Activated CD4-positive, alpha-beta T cell treated with anti-CD3 and anti-CD28 coated beads for 36 hours (primary cell): ENCODE measurements at places on chromosomes 4 and X.

GRCh38 chr4:15144249-15144966, 142.1 kb downstream of the CPEB2 start:
- DNase-seq = no peak

DNA sequence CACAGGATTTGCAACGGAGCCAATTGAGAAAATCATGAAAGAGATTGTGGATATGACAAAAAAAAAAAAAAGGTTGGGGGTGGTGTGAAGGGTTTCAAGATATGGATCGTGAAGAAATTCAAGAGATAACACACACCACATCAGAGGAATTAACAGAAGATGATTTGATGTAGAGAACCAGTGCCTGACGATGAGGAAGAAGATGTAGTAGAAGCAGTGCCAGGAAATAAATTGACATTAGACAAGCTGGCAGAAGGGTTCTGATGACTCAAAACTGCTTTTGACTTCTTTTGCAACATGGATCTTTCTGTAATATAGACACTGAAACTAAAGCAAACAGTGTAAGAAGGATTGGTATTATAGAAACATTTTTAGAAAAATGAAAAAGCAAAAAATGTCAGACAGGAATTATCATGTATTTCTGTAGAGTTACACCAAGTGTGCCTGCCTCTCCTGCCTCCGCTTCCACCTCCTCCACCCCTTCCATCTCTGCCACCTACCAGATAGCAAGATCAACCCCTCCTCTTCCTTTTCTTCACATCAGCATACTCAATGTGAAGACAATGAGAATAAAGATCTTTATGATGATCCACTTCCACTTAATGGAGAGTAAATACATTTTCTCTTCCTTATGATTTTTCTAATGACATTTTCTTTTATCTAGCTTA, 127.5 kb upstream of the OTUD4 start:
- DNase-seq = no peak

- no peak for DNase-seq
These were observed 85.9 kb upstream of the HELT start for GRCh38 chr4:184932343-184932742.

DNA sequence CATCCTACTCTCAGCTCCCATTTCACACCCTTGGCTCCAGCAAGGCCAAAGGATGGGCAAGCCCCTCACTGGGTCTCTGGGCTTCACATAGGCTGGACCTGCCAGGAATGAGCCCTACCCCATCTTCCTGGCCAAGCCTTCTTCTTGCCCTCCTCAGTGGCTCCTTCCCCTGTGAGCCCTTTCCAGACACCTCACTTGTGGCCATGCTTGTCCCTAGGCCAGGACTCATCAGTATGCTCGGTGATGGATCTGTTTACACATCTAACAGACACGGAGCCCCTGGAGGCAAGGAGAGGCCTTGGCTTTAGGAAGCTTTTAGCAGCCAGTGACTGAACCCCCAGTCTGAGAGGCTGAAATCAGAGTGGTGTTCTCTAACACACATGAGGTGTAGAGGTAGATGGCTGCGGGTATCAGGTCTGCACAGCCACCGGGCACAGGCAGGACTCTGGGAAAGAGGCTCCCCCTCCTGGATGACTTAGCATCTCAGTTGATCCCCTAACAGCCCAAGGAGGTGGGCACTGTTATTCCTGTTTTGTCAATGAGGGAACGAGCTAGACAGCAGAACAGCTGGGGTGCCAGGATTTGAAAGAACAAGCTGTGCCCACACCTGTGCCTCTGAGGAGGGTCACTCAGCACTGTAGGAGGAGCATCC, 44.8 kb downstream of the PPP2R2C start:
- DNase-seq = no peak

DNA sequence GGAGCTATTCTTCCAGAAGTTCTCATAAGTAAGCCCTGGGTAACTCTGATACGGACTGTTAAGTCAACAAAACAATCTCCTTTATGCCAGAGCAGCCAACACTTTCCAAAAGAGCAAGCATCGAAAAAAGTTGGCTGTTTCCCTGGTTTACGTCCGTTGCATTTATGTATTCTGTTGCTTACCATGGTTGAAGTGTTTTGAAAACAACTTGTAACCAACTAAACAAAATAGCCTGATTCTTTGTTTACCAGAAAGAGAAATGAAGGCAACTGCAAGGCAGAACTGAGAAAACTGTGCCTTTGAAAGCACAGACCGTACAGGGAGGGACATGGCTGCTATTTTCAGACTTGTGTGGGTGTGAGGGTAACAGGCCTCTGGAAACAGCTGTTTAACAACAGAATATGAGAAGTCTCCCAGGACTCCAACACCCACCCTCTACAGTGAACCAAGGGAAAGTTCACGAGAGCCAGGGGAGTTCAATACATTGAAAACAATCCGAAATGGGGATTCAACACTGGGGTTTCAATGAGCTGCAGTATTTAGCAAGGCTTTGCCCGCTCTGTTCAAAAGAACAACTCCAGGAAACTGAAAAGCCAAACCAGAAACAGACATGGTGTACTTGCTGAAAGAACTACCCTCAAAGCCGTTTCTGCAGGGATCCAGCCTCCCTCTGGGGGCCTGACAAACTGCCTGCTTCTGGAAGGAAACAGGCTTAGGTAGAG, 95.8 kb upstream of the EGFL6 start:
- DNase-seq = peak; percentile 10

DNA sequence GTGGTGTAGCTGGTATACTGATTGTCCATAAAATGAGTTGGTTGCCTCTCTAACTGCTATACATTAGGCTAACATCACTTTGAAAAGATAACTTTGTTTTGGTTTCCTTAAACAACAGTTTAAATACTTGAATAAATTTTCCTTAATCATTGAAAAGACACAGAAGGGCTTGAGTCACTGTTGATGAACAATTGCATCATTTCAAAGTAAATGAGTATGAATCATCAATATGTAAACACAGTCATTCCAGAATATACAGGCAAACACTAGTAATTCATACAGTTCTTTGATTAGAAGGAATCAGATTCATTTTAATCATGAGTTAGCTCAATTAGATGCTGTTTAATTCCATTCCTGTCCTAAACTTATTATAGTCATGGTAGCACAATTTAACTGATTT, 160.6 kb downstream of the AFF2 start:
- no peak for DNase-seq

GRCh38 chr4:25552580-25553271, 102.9 kb upstream of the SLC34A2 start:
- DNase-seq = no peak

DNA sequence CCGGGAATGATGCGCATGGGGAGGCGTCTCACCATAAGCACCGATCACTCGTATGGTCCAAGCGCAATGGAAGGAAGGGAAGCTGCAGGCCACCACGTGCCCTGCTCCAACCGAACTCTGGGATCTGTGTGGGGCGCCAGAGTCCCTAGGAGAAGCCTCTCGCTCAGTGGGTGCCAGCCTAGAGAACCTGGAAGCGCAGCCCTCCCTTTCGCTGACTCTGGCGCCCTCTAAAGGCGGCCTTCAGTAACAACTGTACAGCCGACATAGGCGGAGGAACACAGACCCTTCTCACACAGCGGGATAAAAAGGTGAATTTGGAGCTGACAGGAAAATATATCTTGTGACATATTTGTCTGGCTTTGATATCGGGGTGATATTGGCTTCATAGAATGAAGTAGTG, 76.0 kb downstream of the INTS6L start:
- DNase-seq = peak; percentile 76

DNA sequence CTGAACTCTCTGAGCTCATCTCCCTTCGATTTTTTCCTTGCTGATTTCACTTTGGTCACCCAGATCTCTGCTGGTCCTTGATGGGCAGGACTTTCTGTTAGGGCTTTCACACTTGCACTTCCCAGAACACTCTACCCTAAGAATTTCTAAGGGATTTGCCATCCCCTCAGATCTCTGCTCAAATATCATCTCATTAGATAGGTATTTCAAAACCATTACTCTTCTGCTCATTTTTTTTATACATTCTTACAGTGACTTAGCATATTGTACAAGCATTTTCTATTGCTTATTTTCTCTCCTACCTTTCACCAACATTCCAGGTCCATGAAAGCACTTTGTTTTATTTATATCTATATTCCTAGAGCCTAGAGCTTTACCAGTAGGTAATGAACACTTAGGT, 913.3 kb downstream of the PDHA2 start:
- DNase-seq = no peak

DNA sequence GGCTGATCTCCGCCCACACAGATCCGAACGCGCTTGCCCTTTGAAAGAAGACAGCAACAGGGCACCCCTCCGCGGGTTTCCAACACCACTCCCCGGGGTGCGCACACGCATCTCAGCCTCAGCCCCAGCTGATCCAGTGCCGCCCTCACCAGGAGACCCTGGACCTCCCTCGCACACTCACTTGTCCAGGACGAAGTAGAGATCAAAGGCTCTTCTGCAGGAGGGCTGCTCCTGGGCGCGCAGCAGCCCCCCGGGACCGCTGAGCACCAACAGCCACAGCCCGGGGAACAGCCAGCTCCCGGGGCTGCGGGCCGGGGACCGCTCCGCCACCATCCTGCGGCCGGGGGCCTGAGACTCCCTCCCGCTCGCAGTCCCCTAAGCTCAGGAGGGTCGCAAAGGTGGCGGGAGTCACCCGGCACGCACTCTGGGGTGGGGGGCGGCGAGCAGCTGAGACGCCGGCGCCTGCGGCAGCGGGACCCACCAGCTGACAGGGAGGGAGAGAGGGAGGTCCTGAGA, 743 bp downstream of the ANTXR2 start:
- peak; percentile 75 for DNase-seq

DNA sequence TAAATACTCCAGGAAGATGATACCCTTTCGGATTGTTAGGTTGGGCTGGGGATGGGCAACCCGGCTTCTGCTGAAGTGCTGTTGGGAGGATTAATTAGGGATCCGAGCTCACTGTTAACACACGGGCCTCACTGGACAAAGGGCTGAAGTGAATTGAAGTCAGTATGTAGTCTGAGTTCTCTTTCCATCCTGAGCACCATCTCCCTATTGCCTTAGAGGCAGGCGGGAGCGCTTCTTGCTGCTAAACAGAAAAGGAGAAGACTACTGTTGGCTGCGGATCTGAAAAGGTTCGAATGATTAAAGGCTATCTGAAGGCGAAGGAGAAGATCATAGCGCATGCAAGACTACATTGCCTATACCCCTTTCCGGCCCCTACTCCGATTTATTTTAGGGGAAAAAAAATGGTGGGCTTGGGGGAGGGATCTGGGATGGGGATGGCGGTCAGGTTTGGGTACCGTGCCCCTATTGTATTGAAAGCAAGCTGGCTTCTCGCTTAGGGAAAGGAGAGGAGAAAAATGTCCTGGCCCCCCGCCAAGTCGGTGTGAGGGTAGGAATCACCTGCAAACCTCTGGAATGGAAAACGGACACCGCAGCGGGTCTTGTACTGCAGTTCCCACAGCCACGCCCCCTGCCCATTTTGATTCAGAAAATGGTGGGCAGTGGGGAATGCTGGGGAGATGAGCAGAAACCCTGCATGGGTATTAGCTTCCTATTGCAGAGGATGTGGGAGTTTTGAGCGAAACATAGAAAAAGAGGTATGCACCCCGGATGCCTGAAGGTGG, 22.3 kb downstream of the MORF4L2 start:
- DNase-seq = no peak

DNA sequence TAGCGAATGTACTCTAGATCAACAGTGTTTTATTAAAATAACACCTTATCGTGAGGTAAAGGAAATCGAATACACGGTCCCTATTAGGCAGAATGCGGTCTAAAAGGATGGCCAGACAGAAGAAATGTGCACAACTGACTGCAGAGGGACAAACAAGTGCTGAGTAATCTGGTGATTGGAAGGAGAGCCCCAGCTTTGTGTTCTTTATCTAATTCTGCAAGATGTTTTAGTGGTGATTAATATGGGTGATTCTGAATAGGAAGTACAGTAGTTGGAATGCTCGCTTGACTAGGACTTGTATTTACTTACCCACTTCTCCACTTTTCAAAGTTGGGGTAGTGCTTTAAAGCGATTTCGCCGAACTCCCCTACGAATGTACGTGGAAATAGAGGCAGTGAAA, 1.2 kb downstream of the WDR44 start:
- DNase-seq = no peak

GRCh38 chr4:38100474-38101255, 140.5 kb downstream of the PTTG2 start:
- DNase-seq = no peak

- DNase-seq = no peak
These were observed 24.1 kb downstream of the OCIAD1 start for GRCh38 chr4:48854982-48855381.

- DNase-seq = no peak
These were observed 36.5 kb downstream of the AFF1 start for GRCh38 chr4:86971355-86971683.

- no peak for DNase-seq
These were observed 14.0 kb downstream of the PF4 start for GRCh38 chr4:73967866-73968265.

DNA sequence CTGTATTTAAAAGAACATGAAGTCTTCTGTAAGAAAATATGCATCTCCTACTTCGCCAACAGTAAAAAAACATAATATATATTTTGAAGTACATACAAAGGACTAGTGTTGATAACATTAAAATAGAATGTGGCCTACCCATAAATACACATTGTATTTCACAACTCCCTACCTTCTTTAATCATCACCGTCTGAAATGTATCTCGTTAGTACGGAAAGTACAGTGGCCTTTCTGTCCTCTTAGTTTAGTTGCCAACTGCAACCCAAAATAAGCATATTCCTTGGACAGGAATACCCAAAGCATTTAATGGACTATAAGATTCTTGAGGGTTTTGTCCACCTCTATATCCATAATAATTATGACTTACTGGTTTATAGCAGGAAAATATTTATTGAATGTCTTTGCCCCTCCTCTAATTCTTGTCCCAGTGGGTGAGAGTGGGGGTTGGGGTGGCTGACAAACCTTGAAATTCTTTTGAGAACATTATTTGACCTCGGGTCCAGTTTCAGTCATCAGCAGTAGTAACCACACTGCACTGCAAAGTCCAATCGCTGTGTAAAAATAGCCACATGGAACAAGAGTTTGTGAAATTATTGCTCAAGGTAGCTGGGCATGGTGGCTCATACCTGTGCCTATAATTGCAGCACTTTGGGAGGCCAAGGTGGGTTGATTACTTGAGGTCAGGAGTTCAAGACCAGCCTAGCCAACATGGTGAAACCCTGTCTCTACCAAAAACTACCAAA, 474.5 kb downstream of the KLHL13 start:
- no peak for DNase-seq

DNA sequence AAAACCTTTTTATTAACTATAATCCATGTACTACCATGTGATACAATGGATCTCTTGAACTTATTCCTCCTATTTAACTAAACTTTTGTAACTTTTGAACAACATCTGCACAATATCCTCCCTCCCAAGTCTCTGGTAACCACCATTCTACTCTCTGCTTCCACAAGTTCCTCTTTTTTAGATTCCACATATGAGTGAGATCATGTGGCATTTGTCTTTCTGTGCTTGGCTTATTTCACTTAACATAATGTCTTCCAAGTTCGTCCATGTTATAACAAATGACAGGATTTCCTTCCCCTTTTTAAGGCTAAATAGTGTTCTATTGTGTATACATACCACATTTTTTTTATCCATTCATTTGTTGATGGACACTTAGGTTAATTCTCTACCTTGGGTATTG, 28.1 kb downstream of the DCAF8L1 start:
- DNase-seq = no peak

- DNase-seq = no peak
These were observed 103.4 kb downstream of the LUZP4 start for GRCh38 chrX:115392871-115393270.
